ENCODE measurements at places on chromosomes 1 and 21.
A peak's percentile ranks its signal among the peaks of the same experiment; 100 is the strongest.

GRCh38 chr1:213666113-213666512, 321.7 kb upstream of the PROX1 start:
- DNase-seq, result no peak

DNA sequence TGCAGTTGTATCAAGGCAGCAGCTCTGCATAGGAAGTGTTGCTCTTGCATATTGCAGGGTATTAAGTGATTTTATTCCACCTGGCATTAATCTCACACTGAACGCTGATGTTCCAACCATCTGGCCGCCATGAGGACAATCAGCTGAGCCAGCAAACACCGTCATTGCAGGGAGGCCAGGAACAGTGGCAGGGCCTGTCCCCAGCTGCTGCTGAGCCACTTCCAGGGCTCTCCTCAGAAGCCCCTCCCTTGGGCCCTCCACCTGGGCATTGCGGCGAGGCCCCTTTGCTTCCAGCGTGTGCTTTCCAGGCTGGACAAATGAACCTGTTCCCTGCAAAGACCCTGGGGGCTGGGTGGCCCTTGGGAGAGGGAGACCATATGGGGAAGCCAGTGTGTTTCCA, 171.6 kb upstream of the C1orf174 start:
- DNase-seq, result peak; percentile 43

- DNase-seq, result no peak
Observed at GRCh38 chr21:41837756-41838297, 41.3 kb downstream of the PRDM15 start.

DNA sequence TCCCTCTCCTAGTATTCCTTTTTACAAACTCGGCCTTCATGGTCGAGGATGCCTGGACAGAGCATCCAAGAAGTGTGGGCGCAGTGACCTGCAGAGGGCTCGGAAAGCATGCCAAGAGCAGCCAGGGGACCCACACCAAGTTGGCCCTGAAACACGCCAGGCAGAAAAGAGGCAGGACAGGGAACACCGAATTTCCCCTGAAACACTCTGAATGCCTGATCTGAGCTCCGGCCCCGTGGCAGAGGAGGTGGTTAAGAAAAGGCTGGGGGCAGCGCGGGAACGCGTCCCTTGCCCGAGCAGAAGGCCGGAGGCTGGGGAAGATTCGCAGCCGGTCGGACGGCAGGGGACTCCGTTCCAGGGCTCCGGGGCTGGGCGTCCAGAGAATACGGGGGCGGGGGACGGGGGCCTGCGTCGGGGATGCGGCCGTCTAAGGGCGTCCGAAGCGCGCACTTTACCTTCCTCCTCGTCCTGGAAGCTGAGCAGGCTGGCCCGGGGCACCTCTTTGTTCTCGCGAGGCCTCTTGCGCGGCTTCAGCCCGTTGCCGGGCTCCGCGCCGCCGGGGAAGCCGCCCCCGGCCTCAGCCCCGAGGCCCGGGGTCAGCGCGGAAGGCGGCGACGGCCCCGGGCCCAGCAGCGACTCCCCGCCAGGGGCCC, 558 bp downstream of the PAXBP1 start:
- peak; percentile 73 for DNase-seq

- peak; percentile 12 for DNase-seq
Observed at GRCh38 chr1:227934476-227935313, 13.0 kb downstream of the WNT9A start.

DNA sequence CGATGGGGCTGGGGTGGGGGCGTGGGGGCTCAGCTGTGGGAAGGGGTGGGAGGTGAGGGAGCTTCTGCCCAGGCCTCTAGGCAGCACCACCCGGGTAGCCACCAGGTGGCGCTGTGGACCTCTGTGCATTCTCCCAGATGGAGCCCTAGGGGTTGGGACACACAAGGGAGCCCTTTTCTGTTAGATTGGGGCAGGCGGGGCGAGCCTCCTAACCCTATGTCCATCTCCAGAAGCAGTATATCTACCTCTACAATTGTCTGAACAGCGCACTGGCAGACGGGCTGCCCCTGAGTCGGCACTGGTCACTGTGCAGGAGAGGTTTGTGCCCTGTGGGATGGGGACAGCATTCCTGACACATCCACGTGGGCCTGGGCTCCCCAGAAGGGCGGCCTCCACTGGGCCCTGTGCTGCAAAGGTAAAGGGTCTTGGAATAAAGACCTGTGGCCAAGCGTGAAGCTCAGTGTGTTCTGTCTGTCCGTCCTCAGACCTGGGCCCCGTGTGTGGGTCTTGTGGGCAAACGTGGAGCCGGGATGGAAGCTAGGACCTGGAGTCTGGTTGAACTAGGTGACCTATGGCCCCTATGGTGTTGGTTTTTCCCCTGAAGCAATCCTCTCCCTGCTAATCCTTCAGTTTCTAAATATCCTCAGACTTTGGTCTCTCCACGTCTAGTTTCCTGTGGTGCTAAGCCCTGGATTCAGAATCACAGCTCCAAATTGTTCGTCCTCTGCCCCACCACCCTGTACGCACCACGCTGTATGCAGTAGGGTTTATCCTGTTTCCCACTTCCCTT, 4.4 kb upstream of the LGR6 start:
- DNase-seq, result peak; percentile 73

DNA sequence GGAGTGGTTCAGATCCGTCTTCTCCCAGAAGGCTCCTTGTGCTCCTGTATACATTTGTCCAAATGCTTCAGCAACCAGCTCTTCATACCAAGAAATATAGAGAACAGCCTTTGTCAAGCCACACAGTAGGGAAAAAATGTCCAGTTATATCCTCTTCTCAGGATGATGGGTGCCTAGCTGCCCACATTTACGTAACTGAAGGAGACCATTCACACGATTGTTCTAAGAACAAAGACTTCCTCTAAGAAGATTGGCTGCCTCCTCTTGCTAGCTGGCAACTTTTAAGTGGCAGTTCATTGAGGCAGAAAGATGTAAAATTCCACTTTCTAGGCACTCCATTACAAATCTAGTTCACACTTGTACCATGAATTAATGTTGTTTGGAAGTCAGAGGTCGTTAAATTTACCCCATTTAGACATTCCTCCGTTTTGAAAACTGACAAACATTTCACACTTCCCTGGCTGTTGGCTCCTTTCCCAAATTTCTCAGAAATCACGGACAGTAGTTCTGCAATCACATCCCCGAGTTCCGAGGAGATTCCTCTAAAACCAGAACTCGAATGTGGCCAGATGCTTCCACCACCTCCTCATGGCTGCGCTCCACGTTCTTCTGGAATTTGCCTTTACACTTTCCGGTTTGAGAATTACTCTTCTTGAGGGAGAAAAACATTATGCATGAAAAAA, 45.6 kb upstream of the CSF1 start:
- peak; percentile 48 for DNase-seq

DNA sequence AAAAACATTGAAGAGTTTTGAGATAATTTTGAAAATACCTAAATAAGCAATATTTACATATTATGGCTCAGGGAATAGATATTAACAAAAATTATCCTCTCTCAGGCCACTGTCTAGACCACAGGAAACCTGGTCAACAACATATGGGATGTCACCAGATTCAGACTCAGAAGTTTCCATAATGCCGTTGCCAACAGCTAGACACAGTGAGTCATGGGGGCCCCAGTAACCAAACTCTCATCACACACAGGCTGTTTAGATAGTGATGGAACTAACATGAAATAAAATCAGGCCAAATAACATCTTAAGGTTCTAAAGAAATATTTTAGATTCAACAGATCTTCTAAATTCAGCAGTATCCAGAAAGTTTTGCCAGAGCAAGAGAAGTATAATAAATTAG, 681.7 kb upstream of the ADAMTS5 start:
- DNase-seq, result no peak

GRCh38 chr1:211613108-211613947, 34.4 kb upstream of the SLC30A1 start:
- peak; percentile 63 for DNase-seq

DNA sequence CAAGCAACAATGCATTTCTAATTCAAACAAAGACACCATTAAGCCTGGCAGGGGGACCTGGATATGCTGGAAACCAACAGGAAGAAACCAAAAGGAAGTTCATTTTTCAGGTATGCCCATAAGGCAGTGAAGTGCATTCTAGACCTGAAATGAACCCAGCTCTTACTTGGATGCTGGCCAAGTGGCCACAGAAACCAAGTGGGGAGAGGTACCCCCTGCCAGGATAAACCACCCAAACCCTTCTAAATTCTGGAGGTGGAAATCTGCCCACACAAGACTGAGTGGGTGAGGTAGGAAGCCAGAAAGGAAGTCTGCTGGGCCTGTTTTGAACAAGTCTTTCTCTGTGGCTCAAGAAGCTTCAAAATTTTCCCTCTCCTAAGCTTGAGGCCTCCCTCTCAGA, 2.6 kb downstream of the CD5L start:
- no peak for DNase-seq

- no peak for DNase-seq
Observed at GRCh38 chr1:84370831-84371394, 27.4 kb upstream of the DNASE2B start.

- DNase-seq, result no peak
Observed at GRCh38 chr1:234748066-234748465, 138.1 kb upstream of the IRF2BP2 start.

GRCh38 chr1:198619375-198620140, 19.3 kb upstream of the PTPRC start:
- no peak for DNase-seq

DNA sequence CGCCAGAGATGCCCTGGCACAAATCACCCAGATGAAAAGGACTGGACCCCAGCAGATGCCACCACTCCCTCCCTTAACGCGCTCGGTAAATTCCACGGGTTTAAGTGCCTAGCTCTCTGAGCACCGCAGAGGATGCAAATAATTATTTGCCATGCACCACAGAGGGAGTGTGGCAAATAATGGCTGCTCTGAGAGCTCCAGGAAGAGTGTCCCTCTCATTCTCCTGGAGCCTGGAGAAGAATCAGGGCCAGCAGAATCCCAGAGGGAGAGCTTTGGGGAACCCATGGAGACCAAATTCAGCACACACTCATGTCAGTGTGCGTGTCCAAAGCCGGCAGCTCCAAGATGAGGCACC, 667 bp downstream of the HHIPL2 start:
- no peak for DNase-seq

DNA sequence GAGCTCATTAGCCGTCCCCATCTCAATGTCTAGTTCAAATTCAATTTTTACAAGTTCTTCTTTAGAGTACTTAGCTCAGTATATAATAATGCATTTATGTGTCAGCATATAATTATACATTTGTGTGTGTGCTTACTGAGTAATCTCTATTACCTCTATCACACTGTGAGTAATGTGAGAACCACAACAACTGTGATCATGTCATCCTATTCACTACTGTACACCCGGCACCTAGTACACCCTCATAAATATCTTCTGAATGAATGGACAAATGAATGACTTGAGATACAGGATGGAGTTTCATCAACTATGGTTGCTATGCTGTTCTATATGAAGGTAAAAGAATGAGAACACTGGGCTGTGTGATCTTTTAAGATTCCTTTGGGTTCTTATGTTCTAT, 124.0 kb downstream of the GPATCH2 start:
- DNase-seq, result no peak

- DNase-seq, result no peak
Observed at GRCh38 chr1:110228381-110228780, 18.3 kb downstream of the KCNC4 start.

- DNase-seq, result no peak
Observed at GRCh38 chr1:18546026-18546425, 65.3 kb downstream of the KLHDC7A start.

DNA sequence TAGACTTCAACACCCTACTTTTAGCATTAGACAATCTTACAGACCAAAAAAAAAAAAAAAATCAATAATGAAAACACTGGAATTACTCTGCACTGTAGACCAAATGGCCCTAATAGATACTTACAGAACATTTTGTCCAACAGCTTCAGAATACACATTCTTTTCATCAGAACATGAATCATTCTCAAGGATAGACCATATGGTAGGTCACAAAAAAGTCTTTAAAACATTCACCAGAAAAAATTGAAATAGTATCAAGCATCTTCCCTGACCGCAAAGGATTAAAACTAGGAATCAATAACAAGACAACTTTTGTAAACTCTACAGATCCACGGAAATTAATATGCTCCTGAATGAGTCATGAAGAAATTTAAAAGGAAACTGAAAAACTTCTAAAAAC, 22.5 kb downstream of the ZNF670 start:
- no peak for DNase-seq

GRCh38 chr1:41728403-41729202, 190.1 kb downstream of the HIVEP3 start:
- DNase-seq, result no peak

GRCh38 chr1:89701746-89702241, 68.9 kb downstream of the LRRC8C start:
- no peak for DNase-seq

Data from right hindlimb (tissue), 1 donor.